ENCODE measurements at places on chromosomes 5 and 9.

DNA sequence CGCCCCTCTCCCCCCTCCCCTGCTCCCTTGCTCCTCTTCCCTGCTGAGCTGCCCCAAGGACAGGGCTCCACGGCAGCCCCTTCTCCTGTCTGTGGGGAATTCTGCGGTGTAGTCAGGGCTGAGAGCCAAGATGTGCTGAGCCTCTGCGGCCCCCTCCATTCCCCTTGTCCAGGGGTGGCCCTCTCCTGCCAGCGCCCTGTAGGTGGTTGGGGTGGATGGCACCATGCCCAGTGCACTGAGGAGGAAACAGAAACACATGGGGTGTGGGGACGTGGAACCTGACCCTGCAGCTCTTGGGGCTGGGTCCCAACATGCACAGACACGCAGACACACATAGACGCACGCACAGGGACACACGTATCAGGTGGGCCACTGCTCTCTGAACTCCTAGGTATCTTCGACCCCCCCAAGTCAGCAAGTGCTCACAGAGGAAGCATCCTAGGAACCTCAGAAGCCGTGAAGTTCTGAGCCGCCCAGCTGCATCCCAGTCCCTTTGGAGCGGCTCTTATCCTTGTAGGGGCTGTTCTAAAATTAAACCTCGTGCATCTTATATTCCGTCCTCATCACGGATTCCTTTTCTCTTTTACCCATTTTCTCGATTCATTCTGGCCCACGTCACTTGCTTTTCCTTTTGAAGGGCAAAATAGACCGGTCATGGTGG lies 64.8 kb downstream of the HMCN2 start:
- no peak for DNase-seq

- DNase-seq, result no peak
These were observed 45.6 kb upstream of the SLC44A1 start for GRCh38 chr9:105198865-105199264.

DNA sequence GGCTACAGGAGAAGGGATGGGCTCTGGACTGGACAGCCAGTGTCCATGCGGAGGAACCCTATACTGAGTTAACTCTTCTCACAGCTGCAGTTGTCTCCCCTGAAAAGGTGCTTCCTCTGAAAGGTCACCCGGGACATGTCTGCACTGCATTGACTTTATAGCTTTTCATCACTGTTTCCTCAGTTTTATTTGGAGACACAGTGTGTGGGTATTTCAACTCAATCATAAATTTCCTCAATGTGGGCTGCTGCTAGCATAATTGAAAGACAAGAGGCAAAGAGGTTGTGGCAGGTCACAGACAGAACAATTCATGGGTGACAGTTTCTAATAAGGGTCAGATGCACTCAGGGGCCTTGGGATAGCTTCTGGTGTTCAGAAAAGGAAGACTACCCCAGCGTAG lies 336.8 kb downstream of the KDM4C start:
- no peak for DNase-seq

DNA sequence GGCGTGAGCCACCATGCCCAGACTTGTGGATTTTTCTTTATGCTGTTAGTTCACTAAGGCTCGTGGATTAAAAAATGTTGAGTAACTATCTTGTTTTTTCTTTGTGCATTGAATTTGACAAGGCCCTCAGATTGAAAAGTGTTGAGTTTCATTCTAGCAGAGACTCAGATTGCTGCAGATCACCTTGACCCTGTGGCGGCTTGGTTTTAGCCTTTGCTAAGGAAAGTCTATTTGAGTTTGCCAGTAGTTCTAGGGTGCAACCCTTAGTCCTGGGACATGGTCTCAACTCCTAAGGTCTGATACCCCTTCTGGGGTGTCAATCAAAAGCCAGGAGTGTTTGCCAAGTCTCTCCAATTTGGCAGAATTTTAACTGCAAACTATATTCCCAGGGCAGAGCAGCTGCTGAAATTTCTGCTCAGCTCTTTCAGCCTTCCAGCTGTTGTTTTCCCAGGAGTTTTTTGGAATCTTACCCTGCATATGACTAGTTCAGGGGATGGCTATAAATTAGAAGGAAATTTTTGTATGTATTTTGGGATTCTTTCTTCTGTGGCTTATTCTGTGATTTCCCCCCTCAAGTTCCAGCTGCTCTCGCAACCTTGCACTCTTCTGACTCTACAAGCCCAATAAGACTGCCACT lies 84.3 kb upstream of the HAND1 start:
- DNase-seq, result no peak

DNA sequence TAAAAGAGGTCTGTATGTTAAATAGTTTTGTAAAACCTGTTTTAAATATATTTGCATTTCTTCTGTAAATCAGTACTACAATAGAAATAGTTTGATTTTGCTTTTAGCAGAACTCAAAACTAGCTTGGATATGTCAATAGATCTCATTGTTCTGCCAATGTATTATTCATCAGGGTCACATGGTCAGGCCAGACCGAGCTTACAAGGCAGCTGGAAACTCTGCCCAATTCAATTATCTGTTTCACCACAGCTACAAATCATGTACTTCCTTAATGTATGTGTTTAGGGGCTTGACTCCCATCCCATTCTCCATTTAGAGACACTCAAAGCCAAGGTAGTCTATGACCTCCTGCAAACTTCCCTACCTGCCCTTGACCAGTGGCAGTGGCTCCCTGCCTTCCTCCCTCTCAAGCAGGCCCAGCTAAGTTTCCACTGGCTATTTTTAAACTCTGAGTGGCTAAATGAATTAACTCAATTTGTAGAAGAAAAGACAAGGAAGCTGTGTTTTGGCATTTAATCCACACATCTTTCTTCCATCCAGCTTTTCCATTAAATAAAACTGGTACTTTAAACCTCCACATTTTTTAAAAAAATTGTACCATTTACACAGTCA lies 46.4 kb upstream of the SELENOP start:
- DNase-seq, result no peak

DNA sequence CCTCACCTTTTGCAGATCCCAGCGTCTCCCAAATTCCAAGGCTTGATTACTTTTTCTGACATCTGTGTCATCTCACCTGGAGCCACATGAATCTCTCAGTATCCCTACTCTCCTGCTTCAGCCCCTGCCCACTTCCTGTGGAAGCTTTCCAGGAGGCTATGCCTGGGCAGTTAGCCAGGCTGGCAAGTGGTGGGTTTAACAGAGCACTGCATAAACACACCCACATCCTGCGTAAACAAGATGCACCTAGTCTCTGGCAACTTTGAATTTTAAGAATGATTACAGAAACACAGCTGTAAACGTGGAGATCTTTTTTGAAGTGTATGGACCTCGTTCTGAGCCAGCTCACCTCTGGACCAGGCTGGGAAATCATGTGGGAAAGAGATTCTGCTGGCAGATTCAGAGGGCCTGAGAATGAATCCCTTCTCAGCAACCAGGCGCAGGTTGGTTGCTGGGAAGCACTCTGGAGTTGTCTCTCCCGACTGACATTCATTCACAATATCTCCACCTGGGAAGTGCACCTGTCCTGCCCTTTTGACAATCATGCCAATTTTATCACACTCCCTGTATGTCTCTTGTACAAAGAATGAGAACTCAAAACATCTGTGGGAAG lies 55.7 kb upstream of the FANCC start:
- no peak for DNase-seq

GRCh38 chr5:9302218-9302617 lies 243.7 kb downstream of the SEMA5A start:
- no peak for DNase-seq

GRCh38 chr5:6611334-6612256 lies 21.2 kb downstream of the NSUN2 start:
- DNase-seq, result no peak

GRCh38 chr9:105114318-105114717 lies 130.1 kb upstream of the SLC44A1 start:
- DNase-seq, result no peak

- no peak for DNase-seq
These were observed 14.1 kb downstream of the TRIM7 start for GRCh38 chr5:181190711-181191525.

GRCh38 chr5:65073250-65073661 lies 304.5 kb downstream of the CWC27 start:
- no peak for DNase-seq

DNA sequence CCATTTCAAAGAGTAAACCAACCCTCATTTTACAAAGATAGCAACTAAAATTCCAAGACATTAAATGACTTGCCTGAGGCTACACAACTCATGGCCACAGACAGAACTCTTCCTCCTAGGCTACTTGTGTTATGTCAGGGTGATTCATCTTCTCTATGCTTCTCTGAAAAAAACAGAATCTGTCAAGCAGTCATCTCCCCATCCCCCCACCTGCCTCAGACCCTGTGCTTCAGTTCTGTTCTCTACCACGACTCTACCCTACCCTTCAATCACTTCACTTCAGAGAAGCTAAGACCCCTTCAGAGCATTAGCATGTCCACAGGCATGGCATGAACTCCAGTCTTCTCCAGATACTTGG lies 277.7 kb upstream of the PTGER4 start:
- DNase-seq, result peak; percentile 56

- DNase-seq, result no peak
These were observed 17.7 kb downstream of the RAD1 start for GRCh38 chr5:34897646-34898045.

DNA sequence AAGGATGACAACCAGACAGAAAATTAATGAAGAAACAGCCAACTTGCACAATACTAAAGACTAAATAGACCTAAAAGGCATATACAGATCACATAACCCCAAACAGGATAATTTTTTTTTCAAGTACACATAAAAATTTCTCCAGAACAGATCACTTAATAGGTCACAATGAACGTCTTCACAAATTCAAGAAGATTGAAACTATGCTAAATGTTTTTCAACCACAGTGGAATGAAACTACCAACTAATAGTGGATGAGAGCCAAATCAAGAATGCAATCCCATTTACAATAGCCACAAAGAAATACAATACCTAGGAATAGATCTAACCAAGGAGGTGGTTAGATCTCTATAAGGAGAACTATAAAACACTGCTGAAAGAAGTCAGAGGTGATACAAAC lies 145.8 kb downstream of the TMEM232 start:
- DNase-seq, result no peak

- DNase-seq, result no peak
These were observed 212.2 kb downstream of the PCSK1 start for GRCh38 chr5:96220610-96221390.

GRCh38 chr5:149537374-149537975 lies 13.8 kb downstream of the CSNK1A1 start:
- no peak for DNase-seq

DNA sequence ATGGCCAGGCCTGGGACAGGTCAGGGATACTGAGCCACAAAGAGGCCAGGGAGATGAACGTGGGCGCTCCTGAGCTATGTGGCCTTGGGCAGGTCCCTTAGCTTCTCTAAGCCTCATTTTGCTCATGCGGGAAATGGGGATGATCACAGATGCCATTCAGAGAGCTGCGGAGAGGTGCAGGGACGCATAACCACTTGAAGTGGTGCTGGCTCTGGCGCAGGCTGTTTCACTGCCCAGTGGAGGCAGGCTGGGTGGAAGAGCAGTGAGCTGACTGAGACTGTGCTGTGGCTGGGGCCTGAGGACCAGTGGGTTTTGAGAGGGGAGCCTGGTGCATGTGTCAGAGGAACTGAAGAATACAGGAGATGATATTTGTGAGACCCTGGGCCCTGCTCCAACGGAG lies 18.4 kb downstream of the CXXC5 start:
- DNase-seq, result no peak

GRCh38 chr9:129776566-129776937 lies 23.7 kb upstream of the PTGES start:
- DNase-seq, result no peak

DNA sequence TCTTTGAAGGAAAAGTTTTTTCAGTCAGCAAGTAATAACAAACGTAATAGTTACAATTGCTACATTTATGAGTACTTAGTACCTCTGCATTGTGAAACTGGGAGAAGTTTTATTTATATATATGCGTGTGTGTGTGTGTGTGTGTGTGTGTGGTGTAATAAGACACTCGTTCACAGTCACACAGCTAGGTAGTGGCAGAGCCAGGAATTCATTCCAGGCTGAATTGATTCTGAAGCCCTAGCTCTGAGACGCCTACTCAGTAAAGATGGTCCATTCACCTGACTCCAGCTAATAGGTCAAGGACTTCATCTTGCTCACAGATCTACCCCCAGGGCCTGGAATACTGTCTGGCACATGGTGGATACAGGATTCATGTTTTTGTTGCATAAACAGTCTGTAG lies 13.6 kb upstream of the CAST start:
- DNase-seq, result no peak

GRCh38 chr9:127021664-127022363 lies 100.6 kb downstream of the ANGPTL2 start:
- no peak for DNase-seq

DNA sequence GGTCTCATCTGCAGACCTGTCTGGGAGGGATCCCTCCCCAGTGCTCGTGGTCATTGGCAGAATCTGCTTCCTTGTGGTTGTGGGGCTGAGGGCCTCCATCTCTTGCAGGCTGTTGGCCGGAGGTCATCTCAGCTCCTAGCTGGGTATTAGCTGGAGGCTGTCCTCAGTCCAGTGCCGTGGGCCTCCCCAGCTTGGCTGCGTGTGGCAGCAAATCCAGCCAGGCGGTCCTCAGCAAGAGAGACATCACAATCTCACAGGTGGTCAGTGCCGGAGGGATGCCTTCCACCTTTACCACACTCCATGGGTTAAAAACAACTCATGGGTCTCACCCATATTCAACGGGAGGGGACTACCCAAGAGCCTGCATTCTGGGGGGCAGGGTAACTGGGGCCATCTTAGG lies 155.5 kb downstream of the RXRA start:
- DNase-seq, result no peak

Data from activated T-cell treated with anti-CD3 and anti-CD28 coated beads, Interleukin-2, amount 50 U/mL, for 24 hours (primary cell).